ENCODE measurements at places on chromosomes 5 and 9.

- no peak for DNase-seq
These were observed 102.6 kb downstream of the STRBP start for GRCh38 chr9:123165813-123166212.

DNA sequence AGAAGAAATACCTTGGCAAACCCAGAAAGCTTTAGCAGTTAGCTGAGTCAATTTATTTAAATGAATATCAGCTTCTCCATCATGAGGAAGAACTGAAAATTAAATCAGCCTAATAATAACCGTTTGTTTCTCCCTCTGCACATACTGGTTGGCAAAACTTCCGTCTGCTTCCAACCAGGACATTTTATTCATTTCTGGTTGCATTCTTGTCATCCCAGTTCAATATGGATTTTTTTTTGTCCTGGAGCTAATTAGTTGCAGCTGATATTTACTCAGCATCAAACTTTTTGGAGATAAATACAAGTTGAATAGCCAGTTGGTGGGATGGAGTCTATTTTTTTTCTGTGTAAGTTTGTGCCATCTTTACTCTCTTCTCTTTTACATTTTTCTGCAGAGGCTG is 126.5 kb upstream of the GDNF start:
- no peak for DNase-seq

GRCh38 chr9:82810915-82811314 is 252.0 kb downstream of the RASEF start:
- peak; percentile 92 for DNase-seq

GRCh38 chr5:145859453-145859852 is 13.4 kb downstream of the GRXCR2 start:
- DNase-seq: no peak

- DNase-seq: peak; percentile 55
These were observed 19.5 kb downstream of the GFPT2 start for GRCh38 chr5:180333661-180334060.

DNA sequence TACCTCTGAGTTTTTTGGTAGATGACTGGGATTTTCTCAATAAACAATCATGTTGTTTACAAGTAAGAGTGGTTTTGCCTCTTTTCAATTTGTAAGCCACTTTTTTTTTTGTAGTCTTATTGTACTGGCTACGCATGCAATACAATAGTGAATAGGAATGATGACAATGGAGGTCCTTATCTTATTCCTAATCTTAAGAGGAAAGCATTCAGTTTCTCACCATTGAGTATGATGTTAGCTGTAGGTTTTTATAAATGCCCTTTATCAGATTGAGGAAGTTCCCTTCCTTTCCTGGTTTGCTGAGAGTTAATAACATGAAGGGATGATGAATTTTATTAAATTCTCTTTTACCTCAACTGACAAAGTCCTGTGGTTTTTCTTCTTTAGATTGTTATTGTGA is 155.2 kb downstream of the ADAMTSL1 start:
- DNase-seq: no peak

DNA sequence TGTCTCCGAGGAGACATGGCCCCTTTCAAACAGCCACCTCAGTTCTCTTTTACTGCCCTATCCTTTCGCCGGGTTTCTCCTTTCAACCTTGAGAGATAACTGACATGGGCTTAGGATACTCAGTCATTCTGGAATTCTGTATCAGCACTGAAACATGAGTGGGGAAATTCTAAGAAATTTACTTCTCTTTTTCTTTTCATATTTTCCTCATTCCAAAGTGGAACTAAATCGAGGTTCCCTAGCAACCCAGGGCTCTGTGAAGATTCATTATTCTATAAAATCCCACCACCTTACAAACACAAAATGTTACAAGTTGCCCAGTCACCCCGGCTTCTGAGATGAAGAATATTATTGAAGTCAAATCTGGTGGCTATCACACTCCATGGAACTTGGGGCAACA is 319.2 kb downstream of the ENC1 start:
- DNase-seq: no peak

DNA sequence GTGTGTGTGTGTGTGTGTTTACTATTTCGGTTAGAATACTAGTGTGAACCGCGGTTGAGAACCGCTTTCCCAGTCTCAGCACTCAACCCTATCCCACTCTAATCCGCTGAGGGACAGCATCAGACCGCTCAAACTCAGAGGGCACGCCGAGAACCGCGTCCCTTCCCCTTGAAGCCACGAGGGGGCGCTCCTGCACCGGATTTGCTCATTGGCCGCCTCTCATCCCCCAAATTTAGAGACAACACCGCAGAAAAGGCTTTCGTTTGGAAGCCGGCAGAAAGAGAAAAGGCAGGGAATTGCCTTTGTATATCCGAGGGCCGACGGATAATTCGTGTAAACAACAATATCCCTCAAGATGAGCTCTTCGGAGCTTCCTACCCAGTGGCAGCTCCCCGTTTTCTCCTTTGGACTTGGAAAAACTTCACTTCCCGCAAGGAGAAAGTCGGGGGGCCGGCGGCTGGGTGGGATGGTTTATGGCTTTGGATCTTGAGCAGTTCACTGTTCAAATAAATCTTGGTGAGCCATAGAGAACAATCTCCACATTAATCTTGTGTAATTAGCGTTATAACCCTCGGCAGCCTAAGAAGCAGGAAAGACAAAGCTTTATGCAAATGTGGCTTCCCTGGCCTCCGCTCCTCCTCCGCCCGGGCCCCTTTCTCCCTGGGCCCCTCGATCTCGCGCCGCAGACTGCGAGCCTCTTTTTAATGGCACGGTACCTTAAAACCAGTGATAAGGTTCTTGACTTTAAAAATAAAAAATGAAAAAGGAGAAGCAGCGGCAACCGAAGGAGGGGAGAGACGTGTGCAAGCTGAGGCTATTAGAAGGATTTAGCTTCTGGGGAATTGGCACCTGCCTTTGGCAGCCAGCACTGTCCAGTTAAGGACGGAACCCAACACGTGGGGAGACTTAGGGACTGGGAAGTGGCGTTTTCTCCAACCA is 296.8 kb downstream of the PARP8 start:
- peak; percentile 29 for DNase-seq

- no peak for DNase-seq
These were observed 34.2 kb downstream of the IPPK start for GRCh38 chr9:92635760-92636159.

DNA sequence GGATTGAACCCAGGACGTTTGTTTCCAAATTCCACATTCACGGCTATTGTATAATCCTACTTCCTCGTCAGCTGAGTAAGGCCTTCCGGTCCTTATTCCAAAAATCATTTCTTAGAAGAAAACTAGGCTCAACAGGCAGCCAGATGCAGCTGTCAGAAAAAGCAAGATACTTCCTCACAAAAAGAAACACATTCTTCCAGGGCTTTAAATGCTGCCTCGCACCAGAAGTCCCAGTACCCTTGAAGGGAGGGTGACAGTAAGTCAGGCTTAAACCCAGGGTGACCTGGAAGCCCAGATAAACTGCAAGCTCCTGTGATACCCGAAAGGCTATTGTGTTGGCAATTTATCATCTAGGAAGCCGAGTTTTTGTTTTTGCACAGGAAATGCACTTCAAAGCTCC is 414.0 kb downstream of the NFIB start:
- DNase-seq: no peak

- no peak for DNase-seq
These were observed 477.6 kb downstream of the ZSWIM6 start for GRCh38 chr5:61809651-61810050.

GRCh38 chr9:133421615-133422542 is at the start of gene ADAMTS13:
ADAMTS13 (plus strand) TSS chr9:133422367; CDS start chr9:133422444, 77 bp downstream.
- DNase-seq: no peak

GRCh38 chr5:40869384-40869783 is 28.2 kb downstream of the CARD6 start:
- DNase-seq: no peak

DNA sequence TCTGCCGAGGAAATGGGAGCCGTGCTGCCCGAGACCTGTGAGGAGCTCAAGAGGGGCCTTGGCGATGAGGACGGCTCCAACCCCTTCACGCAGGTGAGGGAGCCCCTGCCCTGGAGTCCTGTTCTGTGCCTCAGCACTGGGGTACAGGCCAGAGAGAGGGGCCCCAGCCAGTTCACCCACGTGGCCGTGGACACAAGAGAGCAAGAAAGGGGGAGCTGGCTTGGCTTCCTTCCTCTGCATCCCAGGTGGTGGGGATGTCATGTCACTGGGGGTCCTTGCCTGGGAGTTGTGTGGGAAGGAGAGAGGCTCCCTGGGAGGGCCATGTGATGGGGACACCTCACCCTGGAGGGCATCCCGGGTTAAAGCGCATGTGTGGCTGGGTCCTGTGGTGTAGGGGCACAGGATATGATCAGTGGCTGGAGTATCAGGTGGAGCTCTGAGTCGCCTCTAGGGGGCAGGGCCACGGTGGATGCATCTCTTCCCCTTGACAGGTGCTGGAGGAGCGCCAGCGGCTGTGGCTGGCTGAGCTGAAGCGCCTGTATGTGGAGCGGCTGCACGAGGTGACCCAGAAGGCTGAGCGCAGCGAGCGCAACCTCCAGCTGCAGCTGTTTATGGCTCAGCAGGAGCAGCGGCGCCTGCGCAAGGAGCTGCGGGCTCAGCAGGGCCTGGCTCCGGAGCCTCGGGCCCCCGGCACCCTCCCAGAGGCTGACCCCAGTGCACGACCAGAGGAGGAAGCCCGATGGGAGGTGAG is 7.5 kb downstream of the N4BP3 start:
- DNase-seq: peak; percentile 42

GRCh38 chr9:110476251-110476650 is 103.3 kb downstream of the SVEP1 start:
- DNase-seq: no peak

- peak; percentile 48 for DNase-seq
These were observed 309.1 kb downstream of the NSG2 start for GRCh38 chr5:174354571-174354970.

- no peak for DNase-seq
These were observed 4.5 kb downstream of the PKN3 start for GRCh38 chr9:128706671-128707381.

DNA sequence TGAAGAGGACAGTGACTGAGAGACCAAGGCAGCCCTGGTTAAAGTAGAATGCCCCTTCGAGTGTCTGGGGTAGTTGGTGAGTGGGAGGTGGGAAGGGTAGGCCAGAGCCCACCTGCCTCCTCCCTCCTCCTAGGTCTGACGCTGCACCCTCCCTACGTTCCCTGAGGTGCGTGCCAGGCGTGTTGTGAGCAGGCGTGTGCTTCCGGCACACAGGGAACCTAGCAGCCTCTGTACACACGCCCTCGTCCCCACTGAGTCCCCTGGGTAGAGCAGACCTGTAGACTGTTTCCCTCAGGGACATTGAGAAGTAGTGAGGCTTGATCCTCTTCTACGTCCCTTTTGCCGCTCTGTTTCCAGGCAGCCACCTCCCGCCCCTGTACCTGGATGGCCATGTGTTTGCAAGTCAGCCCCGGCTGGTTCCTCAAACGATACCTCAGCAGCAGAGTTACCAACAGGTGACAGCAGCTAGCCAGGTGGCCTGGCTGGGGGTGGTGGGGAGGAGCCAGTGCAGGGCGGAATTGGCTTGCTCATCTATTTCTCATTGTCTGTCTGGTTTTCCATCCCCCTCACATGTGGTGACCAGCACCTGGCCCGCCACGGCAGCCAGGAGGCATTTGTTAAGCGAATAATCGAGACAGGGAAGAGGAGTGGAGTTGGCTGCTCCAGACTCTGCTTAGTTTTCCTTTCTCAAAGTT is 16.8 kb upstream of the POMT1 start:
- DNase-seq: no peak

GRCh38 chr5:1255081-1255561 is 29.9 kb downstream of the SLC6A18 start:
- no peak for DNase-seq

GRCh38 chr9:109449036-109449798 is 48.9 kb downstream of the PTPN3 start:
- DNase-seq: no peak

DNA sequence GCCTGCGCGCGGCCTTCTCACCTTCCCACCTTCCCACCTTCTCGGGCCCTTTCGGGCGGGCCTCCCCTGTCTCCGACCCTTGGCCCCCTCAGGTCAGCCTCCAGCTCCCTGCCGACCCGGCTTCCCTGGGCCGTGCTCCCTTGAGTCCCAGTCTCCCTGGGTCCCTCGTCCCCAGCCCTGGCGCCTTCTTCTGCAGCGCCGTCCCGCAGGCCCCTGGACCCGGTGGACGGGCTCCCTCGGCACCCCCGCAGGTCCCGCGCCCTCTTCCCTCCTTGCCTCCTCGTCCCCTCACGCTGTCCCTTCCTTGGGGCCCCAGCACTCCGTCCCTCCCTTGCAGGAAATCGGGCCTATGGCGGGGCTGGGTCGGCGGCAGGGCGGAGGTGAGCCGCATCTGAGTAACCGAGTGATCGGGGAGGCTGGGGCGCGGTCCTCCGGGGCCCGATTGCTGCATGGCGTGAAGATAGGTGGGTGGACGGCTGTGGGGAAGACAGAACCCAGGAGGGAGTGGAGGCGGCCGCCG is 7.6 kb downstream of the ARPC5L start:
- DNase-seq: no peak

DNA sequence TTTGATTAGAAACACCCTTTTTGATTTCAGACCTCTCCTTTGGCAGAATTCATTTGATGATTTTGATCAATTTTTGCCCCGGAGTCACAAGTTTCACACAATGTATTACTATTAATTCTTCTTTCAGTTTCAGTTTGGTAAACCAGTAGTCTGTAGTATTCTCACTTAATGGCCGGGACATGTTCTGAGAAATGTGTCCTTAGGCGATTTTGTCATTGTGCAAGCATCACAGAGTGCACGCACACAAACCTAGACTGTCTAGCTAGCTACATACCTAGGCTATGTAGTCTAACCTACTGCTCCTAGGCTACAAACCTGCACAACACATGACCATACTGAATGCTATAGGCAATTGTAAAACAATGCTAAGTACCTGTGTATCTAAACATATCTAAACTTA is 662.5 kb downstream of the IRX1 start:
- DNase-seq: no peak

GRCh38 chr5:153476767-153477166 is 13.7 kb upstream of the GRIA1 start:
- peak; percentile 57 for DNase-seq

DNA sequence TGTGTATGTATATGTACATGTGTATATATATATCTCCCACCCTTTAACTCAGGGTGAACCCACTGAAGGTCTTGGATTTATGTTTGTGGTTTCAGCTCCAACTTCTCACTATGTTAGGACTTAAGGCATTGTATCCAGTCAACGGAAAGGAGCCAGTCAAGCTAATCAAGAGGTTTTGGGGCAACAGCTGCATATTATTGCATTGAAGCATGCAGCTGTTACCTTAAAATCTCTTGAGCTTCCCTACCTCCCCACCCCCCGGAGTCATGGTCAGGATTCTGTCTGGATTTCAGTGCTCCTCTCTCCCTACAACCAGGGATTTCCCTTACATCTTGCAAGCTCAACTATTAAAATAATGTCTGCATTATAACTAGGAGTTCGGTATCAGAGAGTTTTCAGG is 399.5 kb downstream of the SPOCK1 start:
- no peak for DNase-seq

DNA sequence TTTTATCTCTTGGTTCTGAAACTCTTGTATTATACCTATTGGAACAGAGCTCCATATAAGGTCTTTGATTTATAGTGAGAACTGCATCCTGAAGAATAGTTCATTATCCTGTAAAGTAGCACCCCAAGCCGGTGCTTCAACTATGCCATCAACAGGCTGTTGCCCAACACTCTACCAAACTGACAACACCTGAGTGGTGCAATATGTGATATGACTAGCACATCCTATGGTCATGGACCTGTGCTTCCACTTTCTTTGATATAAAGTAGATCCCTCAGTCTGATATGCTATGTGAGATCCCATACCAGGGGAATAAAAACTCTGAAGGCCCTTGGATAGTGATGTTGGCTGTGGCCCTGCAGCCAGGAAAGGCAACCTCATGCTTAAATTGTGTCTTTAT is 15.8 kb downstream of the CSF2 start:
- DNase-seq: no peak

- no peak for DNase-seq
These were observed 3.5 kb upstream of the NEK6 start for GRCh38 chr9:124254261-124254682.
